ENCODE measurements at places on chromosomes 11 and 22.

DNA sequence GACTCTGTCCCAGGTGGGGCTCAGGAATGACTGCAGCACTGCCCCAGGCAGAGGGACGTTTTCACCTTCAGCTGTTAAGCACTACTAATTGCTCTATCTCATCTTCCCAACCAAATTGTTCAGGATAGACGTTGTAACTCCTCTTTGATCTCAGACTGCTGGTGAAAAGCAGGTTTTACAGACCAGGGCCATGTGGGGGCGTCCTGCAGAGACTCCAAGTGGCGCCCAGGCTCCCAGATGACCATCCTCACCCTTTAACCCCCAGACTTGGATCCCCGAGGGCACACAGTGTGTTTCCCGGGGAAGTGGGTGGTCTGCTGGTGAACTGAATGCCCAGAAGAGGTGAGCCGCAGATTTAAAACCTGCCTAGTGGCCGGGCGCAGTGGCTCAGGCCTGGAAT, 23.9 kb downstream of the FADD start:
- H3K4me3 ChIP-seq: no peak overlapping the region
- no peaks in the 10 kb centered on the region for H3K27me3 ChIP-seq
- no peaks in the 10 kb centered on the region for H3K4me1 ChIP-seq
- no peaks in the 10 kb centered on the region for H3K36me3 ChIP-seq

DNA sequence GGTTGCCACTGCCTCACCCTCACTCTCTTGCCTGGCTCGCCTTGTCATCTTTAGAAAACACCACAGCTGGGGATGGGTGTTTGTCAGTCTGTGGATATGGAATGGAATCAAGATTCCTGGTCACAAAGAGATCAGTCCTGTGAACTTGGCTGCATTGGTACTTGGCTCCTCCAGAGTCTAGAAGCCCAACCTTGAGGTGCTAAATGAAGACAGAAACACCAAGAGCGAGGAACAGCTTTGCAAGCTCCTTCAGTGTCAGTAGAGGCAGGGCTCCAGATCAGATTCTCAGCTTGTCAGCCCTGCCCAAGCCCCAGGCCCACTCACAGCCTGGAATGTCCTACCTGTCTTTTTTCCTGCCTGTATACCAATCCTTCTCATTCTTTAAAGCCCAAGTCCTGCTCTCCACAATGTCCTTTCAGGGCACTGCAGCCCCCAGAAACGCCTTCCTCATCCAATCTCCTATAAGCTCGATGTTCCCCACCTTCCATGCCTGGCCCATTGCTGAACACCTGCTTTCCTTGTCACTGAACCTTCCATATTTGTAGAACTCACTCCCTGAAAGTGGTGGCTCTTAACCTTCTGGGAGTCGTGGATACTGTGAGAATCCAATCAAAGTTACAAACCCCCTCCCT, 188.9 kb downstream of the BCR start:
- DNase-seq: no peak
- H3K27ac ChIP-seq: no peak overlapping the region
- H3K4me3 ChIP-seq: no peak overlapping the region
- no peaks in the 10 kb centered on the region for H3K4me1 ChIP-seq
- H3K27me3 ChIP-seq: peaks cover 5% of the 10 kb centered on the region
- H3K36me3 ChIP-seq: no peaks in the 10 kb centered on the region

GRCh38 chr22:36902143-36902926, 11.1 kb upstream of the CSF2RB start:
- H3K27ac ChIP-seq: no peak overlapping the region
- H3K36me3 ChIP-seq: no peaks in the 10 kb centered on the region
- H3K4me3 ChIP-seq: no peak overlapping the region
- H3K4me1 ChIP-seq: no peaks in the 10 kb centered on the region

DNA sequence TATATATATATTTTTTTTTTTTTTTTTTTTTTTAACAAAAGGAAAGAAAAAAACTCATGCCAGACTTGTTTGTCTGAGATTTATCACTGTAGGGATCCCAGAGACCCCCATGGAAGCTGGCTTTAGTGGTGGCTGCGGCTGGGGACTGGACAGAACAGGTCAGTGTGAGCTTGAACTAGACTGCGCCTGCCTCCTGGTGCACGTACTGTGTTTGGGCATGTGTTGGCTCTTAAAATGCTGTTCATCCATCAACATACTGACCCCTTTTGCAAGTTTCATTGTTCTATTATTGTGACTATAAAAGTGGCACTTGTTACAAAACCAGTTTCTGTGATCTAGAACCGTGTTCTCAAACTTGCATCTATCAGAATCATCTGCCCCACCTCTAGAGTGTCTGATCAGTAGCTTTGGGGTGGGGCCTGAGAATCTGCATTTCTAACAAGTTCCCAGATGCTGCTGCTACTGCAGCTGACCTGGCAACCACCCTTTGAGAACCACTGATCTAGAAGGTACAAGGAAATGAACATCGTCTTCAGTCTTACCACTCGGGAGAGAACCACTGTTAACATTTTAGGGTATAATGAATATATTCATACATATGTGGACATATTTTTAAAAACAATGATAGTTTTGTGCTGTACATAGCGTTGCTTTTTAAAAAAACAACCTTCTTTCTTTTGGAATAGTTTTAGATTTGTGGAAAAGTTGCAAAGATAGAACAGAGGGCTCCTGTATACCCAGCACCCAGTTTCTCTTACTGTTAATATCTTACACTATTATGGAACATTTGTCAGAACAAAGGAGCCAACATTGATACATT, 54.0 kb downstream of the ZNRF3 start:
- H3K27ac ChIP-seq: no peak overlapping the region
- H3K4me3 ChIP-seq: no peak overlapping the region
- H3K36me3 ChIP-seq: no peaks in the 10 kb centered on the region
- H3K4me1 ChIP-seq: no peaks in the 10 kb centered on the region
- peaks cover 2% of the 10 kb centered on the region for H3K27me3 ChIP-seq
- DNase-seq: no peak

DNA sequence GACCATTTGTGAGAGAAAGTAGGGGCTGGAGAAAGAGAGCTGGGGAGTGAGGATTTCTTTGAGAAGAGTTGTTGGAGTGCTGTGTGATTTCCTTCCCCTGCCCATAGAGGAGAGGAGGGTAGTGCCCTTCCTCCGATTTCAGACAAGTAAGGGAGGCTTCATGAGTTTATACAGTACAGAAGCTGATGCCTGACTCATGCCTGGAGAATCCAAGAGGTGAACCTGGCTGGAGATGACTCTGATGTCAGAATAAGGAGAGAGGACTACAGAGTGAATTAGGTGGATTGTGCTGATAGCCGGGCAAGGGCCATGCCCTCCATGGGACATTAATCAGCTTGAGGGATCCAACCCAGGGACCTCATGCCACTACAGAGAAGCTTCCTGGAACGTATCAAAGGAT, 91.6 kb downstream of the FAR1 start:
- H3K27ac ChIP-seq: no peak overlapping the region
- no peak overlapping the region for H3K4me3 ChIP-seq
- no peaks in the 10 kb centered on the region for H3K4me1 ChIP-seq
- DNase-seq: no peak
